ENCODE measurements at places on chromosomes 13 and 19.

DNA sequence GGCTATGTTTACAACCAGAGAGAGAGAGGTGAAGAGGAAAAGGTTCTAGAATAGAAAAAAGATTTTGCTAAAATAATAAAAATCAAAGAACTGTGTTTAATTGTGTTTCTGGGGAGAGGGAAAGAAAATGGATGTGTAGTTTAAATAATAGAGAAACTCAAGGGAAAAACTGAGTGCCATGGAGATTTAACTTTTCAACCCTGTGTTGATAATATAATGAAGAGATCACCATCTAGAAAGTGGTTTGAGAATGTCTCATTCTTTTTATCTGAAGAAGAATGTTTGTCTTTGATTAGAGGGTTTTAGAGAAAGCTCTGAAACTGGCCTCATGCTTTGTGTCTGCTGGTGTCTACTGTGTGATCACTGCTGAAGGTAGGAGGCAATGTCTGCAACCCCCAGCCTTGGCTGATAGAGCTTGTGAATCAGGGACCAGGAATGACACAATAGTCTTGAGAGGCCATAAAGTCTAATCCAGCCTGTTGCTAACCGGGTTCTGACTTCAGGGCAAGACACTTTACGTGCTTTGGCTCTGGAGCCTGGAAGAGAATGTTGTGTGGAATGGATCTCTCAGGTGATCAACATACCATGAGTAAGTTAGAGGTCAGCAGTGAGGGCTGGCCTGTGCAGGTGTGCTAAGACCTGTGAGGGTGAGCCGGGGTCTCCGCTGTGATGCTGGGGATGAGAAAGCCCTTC lies 5.4 kb downstream of the COL4A2 start:
- no peak for DNase-seq

- DNase-seq, result no peak
These were observed 676.7 kb upstream of the SPRY2 start for GRCh38 chr13:81017513-81018152.

GRCh38 chr13:72384879-72385278 lies 342.6 kb downstream of the MZT1 start:
- no peak for DNase-seq

DNA sequence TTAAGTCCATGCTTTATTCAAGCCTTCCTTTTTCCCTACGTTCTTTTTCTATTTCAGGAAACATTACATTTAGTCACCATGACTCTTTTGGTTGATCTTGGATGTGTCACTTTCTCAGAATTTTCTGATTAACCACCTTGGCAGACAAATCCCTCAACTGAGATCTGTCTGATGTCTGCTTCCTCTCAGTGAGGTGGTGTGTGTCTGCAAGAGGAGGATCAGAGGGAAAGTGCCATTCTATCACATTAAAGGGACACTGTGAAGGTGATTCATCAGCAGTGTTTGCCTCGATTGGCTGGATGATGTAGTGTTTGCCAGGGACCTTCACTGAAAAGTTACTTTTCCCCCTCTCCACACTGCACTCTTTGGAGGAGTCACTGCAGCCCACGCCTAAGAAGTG lies 3.0 kb upstream of the CCNP start:
- no peak for DNase-seq

DNA sequence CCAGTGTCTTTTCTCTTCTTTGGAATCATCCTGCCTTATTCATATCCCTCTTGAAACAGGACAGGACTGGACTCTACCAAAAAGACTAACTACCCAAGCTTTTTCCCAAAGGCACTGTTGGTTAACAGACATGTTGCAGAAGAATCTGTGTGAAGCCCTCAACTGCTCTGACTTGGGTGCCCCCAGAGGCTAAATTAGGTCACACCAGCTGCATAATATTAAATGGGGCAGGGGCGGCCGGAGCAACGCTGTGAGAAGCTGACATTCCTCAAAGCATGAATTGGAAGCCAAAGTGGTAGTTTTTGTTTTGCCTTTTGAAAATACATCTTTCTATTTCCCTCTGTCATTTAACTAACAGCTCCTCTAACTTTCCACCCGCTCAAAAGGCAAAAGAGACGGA lies 185.9 kb downstream of the LHFPL6 start:
- no peak for DNase-seq

- no peak for DNase-seq
These were observed 46.9 kb downstream of the CACNA1A start for GRCh38 chr19:13459351-13459750.

- peak; percentile 21 for DNase-seq
These were observed 571 bp downstream of the SAFB2 start for GRCh38 chr19:5621945-5622464.

DNA sequence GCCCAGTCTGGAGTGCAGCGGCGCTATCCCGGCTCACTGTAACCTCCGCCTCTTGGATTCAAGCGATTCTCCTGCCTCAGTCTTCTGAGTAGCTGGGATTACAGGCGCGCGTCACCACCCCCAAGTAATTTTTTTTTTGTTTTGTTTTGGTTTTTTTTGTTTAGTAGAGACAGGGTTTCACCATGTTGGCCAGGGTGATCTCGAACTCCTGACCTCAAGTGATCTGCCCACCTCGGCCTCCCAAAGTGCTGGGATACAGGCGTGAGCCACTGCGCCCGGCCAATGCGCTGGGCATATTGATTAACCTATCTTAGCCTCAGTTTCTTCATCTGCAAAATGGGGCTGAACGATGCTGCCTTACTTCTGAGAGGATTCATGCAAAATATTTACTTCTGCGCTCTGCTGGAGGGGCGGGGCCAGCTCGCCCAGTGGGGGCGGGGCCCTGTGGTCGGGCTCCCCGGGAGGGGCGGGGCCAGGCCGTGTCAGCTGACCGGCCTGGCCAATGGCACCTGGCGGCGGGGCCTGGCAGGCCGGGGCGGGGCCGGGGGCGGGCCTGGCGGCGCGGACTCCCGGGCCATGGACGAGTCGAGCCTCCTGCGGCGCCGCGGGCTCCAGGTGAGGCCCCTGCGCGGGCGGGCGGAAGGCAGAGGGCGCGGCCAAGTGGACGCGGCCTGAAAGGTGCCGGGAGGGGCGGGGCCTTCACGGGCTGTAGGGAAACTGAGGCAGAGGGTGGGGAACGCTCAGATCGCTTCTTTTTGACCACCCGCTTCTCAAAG lies at the start of gene MAST3:
MAST3 (plus strand) TSS at position 562 of the 776 bp plus-strand sequence; CDS start at position 577, 15 bp downstream.
- DNase-seq, result peak; percentile 92

DNA sequence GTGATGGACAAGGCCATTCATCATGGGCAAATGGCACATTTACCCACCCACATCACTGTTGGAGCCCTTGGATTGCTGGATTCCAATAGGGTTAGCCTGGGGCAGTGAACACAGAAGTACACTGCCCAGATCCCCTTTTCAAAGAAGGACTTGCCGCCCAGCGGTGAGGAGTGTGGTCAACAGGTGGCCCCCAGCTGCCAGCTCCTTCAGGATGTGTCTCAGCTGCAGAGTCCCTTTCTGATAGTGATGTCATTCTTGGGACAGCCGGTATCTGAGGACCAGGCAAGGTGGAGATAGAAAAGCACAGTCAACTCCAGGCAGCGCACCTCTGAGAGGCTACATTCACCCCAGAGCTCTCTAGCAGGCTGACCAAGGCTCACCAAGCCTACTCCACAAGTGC lies 16.9 kb downstream of the ERICH6B start:
- no peak for DNase-seq

- no peak for DNase-seq
These were observed 654.4 kb upstream of the GPC6 start for GRCh38 chr13:92572190-92572589.

GRCh38 chr19:56595548-56595899 lies 422 bp downstream of the ZNF71 start:
- DNase-seq, result peak; percentile 64

DNA sequence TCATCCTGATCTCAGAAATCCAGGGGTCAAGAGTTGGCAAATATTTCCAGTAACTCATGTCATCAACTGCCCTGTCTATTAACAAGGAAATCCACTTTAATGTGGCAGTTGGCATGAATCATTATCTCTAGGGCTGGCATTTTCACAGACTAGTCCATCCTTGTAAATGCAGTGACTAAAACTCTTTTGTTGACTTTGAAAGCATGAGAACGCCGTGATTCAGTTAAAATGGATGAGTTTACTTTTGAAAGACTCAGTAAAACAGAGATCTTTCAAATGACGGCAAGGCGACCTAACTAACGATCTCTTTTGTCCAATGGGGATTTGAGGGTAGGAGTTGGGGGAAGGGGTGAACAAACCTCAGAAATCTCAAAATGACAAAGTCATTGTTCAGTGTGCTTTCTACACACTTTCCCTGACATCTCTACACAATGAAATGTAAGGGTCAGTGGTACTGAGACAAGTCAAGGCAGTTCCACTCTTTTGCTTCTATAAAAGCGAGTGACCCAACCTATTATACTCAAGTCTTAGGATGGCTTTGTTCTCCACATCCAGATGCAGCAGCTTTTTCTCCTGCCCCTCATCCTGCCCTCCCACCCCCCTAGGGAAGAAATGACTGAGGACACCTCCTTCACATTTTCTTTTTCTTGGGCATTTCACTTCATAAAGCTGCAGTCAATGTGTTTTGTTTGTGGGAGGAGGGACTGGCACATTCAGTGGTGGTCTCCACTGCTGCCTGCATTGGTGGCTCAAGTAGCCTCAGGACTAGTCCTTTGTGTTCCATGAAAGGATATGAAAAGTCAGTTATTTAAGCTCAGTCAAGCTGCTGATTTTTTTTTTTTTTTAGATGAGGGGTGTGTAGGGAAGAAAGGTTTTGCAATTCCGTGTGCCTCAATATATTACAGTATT lies 200.5 kb downstream of the ABCC4 start:
- DNase-seq, result no peak

GRCh38 chr13:44417446-44417845 lies 43.8 kb downstream of the SERP2 start:
- DNase-seq, result no peak

GRCh38 chr19:47097396-47098201 lies 16.0 kb downstream of the ZC3H4 start:
- DNase-seq, result no peak

- DNase-seq, result no peak
These were observed 5.7 kb upstream of the RPL21 start for GRCh38 chr13:27245610-27246009.

GRCh38 chr13:114145256-114145655 lies 12.8 kb upstream of the RASA3 start:
- no peak for DNase-seq

- no peak for DNase-seq
These were observed 1123.3 kb downstream of the EFNB2 start for GRCh38 chr13:105412171-105412570.

DNA sequence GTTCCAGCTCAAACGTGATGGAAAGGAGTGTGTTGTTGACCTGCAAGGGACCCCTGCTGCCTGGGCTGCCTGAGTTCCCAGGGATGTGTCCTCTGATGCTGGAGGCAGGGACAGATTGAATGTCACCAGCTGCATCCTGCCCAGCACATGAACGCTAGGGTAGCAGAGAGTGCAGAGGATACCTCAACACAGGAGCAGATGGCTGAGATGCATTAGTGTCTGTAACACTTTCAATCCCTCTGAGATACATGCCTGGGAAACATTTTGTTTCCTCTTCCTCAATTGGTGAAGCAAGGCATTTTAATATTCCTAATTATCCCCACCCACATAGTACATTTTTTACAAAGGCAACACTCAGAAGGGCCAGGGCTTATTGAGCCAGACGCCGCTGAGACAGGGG lies 106.4 kb upstream of the UBL3 start:
- DNase-seq, result no peak

- no peak for DNase-seq
These were observed 578.5 kb downstream of the EFNB2 start for GRCh38 chr13:105956921-105957320.

DNA sequence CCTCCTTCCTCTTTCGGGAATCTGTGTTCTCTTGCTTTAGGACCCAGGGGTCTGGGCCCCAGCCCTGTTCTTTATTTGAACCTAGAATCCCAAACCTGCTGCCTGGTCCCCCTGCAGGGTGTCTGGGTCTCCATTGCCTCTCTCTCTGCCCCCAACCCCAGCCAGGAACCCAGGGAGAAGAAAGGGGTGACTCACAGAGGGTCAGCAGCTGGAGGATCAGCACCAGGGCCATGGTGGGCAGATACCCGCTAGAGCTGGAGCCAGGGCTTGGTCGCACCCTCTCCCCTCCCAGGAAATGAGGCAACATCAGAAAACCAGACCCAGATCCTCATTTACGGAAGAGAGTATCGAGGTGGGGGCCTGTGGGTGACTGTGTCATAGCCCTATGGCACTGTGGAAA lies at the start of gene OSCAR:
OSCAR (minus strand) TSS at position 243 of the 400 bp plus-strand sequence; CDS start at position 232, 11 bp downstream.
- DNase-seq, result no peak

DNA sequence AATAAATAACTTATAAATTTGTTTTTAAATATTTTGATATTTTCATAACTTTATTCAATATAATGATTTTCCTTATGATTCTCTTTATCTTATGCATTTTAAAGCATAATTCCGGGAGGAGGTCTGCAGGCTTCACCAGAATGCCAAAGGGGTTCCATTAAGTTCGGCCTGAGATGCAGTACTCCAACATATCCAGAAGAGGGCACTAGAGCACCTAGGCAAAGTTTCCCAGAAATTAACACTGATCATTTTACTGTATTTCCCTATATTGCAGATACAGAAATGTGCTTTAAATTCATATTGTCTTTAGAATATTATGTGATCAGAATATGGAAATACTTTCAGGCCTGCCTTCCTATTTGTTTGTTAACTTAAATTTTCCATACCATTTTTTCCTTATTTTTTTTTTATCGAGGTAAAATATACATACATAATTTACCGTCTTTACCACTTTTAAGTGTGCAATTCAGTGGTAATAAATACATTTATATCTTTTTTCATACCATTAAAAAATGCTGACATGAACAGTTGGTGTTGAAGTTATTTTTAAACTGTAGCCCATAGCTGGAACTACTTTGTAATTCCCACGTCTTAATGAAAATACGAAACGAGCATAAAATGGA lies 58.9 kb upstream of the TM9SF2 start:
- DNase-seq, result peak; percentile 38

- DNase-seq, result no peak
These were observed 6.5 kb downstream of the MEIOSIN start for GRCh38 chr19:45739498-45740439.

DNA sequence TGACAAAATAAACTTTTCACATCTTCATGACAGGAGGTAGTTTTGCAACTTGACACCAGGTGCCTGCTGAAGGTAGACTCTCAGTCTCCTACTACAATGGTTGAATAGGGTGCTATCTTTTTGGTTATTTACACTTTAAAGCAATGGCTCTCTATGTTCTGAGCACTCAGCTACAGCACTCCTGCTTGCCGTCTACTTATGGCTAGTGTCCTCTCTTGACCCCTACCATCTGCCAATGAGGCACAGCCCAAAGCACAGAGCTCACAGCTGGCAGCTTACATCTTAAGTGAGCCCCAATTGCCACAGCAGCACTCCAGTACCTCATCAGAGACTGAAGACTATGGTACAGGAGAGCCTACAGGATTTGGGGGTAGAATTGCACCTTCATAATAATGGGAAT lies 11.4 kb downstream of the ZNF708 start:
- DNase-seq, result no peak

DNA sequence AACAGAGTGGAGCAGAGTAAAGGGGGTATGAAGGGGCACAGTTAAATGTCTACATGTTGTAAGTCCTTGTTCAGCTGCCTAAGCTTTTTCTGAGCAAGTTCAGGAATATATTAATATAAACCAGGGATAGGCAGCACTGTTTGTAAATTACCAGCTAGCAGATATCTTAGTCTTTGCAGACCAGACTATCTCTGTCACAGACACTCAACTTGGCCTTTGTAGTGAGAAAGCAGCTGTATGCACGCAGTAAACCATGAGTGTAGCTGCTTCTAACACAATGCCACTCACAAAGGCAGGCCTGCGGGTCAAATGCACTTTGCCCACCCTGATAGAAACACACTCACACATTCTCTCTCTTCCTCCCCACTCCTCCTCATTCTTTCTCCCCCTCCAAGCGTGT lies 1016.9 kb downstream of the UQCRFS1 start:
- DNase-seq, result no peak

GRCh38 chr13:28636677-28637317 lies 22.1 kb upstream of the POMP start:
- peak; percentile 28 for DNase-seq

- no peak for DNase-seq
These were observed 809.5 kb upstream of the SLITRK6 start for GRCh38 chr13:86608701-86609100.
